ENCODE measurements at places on chromosomes 3 and 15.

DNA sequence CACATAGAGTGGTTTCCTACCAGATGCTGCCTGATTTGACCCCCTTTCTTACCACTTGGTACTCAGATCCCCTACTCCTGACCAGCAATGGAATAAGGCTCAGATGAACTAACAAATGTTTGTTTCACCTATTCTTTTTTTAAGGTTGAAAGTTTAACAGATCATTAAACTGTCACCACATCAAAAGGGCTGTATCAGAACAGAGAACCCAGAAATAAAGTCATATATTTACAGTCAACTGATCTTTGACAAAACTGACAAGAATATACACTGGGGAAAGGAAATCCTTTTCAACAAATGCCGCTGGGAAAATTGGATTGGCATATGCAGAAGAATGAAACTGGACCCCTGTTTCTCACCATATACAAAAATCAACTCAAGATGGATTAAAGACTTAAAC, 56.0 kb downstream of the GPR176 start:
- no peak for DNase-seq

DNA sequence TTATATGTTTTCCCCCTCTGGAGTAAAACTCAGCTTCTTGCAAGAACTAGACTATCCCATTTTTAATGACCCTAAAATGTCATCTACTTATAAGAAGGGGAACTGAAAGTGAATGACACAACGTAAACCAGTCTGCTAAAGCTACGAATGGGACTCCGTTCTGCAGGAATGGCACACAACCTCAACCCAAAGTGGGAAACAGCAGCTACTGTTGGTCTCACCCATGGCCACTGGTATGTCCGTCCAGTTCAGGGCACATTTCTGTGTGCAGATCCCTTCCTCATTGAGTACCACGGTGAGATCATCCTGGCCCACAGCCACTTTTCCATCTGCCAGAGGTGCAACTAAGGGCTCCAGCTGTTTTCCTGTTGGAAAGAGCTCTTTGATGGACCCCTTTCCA, 23.8 kb downstream of the VPS39 start:
- no peak for DNase-seq

DNA sequence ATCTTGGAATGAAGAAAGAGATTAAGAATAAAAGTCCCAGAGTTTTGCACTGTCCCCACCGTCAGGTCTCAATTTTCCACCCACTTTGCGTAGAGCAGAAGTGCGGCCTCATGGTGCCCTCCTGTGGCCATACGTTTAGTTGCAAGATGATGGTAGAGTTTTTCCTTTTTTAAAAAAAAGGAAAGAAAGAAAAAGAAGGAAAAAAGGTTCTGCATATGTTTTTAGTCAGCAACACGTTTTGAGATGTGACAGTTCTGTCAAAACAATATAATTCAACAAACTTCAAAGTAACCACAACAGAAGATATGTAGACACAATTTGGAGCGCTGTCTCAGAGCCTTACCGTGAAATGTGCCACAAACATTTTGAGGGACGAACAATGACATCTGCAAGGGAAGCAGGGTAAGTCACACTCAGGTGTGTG, 24.6 kb downstream of the EBLN2 start:
- peak; percentile 47 for DNase-seq

- DNase-seq: no peak
These were observed 183.9 kb downstream of the PDCD6IP start for GRCh38 chr3:33982269-33982798.

DNA sequence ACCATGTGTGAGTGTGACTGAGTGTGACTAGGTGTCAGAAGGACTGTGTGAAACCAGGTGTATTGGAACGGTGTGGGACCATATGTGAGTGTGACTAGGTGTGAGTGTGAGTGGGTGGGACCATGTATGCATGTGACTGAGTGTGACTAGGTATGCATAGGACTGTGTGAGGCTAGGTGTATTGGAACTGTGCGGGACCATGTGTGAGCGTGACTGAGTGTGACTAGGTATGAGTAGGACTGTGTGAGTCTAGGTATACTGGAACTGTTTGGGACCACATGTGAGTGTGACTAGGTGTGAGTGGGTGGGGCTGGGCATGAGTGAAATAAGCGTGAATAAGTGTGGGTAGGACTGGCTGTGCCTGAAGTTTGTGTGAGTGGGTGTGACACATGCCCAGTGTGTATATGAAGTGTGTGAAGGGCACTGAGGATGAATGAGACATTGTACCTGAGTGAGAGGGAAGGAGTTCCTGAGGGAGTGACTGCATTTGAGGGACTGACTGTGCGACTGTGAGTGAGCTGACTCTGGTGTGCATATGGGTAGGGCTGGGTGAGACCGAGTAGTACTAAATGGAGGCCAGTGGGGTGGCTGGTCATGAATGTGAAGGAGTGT, 247.0 kb upstream of the CCDC54 start:
- DNase-seq: no peak

DNA sequence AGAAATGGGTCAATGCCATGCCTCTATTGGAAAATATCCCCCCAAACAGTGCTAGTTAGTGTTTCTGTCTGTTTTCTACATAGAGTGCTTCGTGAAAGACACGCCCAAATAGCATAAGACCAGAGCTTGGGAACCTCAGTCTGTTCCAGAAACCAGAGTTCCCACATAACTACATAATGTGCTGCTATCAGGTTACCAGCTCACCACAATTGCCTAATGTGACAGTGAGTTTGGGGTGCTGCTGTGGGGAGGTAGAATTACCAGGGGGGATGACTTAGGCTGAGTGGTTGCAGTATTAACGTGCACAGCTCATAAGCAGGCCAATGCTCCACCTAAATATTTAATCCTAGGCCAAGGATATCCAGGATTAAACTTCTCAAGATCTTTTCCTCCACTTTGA, 39.2 kb downstream of the DUT start:
- DNase-seq: no peak

GRCh38 chr15:64731805-64732151, 43.6 kb downstream of the RBPMS2 start:
- no peak for DNase-seq

DNA sequence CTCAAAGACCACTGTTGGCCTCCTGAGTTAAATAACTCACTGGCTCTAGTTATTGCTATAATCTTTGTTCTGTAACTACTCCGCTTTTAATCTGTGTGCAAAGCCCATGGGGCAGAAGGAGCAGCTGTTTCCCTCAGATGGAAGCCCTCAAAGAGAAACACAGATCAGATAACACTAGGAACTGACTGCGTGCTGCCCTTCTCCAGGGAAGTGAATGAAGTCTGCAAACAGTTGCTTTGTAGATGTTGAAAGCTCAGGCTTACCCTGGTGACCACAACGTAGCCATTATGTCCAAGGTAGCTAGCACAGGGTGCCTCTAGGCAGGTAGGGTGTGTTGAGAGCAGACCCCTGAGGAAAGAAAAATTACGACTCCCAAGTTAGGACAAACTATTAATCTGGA, 152.3 kb upstream of the STAC start:
- no peak for DNase-seq

- no peak for DNase-seq
These were observed 17.3 kb downstream of the IGSF10 start for GRCh38 chr3:151443583-151443982.

DNA sequence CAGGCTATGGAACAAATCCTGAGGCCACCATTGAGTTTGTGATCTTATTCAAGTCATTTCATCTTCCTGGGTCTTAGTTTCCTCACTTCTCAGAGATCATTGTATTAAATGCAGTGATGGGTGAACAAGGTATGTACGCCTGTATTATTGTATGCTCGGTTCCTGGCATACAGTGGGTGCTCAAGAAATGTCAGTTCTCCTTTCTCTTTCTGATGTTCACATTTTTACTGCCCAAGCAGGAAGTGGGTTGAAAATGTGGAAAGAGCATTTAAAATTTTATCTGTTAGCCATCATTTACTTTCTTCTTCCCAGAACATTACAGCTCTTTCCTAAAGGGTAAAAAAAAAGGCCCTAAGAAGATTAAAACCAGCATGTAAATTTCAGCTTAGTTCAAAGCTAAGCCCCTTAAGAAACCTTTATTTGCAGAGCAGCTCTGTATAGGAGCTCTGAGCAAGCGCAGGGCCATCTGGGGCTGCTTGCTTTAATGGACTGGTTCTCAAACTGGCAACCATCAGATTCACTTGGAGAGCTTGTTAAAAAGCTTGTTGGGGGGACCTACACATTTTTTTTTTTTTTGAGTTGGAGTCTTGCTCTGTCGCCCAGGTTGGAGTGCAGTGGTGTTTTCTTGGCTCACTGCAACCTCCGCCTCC, 179.4 kb downstream of the CHST2 start:
- DNase-seq: no peak

GRCh38 chr3:126551839-126552687, 6.7 kb downstream of the C3orf22 start:
- no peak for DNase-seq

DNA sequence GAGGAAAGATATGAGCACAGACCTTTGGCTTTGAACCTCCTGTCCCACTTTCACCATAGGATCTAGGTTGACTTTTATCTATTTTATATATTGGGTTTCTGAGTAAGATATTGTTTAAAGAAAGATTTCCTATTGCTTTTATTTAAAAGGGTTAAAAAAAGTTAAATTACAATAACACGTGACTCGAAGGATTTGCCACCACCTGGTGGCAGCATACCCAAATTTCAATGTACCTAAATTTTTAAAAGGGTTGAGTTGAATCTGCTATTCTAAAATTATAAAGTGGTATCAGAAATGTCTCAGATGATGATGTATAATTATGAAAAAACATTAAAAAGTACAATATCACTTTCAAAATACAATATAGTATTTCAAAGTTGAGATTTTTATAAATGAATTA, 368.4 kb downstream of the MECOM start:
- no peak for DNase-seq

GRCh38 chr3:59567661-59568060, 517.8 kb upstream of the CFAP20DC start:
- DNase-seq: no peak

- no peak for DNase-seq
These were observed 143.2 kb upstream of the TLE3 start for GRCh38 chr15:70240820-70241430.

DNA sequence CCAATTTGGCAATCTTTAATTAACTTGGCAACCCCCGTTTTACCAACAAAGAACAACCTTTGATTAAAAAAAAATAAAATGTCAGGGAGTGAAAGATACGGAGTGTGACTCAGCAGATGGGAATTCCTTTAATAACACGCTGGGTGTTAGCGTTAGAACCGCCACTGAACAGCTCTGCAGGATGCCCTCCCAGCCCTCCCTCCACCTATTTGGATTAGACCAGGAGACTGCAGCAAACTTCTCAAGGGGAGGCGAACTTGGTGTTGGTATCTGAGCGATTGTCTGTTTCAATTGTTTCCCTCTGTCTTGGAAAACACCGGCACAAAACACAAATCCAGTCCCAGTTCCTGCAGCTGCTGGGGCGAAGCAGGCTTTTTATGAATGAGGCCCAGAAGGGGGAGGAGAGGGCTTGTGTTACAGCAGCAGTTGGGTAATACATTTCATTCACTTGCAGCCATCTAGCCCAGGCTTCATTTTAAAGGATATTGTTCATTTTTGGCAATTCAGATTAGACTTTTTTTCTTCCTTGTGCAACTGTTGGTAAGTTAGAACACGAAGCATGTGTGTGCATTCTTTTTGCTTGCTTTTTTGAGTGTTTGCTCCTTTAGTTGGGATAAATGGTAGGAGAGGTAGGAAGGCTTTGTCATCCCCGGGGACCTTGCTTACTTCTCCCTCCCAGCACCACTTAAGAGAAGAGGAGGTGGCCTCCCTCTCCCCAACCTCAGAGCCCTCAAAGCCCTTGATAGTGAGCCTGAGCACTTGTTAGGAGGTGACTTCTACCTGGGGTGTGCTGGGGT, 152.3 kb downstream of the IGF1R start:
- no peak for DNase-seq

DNA sequence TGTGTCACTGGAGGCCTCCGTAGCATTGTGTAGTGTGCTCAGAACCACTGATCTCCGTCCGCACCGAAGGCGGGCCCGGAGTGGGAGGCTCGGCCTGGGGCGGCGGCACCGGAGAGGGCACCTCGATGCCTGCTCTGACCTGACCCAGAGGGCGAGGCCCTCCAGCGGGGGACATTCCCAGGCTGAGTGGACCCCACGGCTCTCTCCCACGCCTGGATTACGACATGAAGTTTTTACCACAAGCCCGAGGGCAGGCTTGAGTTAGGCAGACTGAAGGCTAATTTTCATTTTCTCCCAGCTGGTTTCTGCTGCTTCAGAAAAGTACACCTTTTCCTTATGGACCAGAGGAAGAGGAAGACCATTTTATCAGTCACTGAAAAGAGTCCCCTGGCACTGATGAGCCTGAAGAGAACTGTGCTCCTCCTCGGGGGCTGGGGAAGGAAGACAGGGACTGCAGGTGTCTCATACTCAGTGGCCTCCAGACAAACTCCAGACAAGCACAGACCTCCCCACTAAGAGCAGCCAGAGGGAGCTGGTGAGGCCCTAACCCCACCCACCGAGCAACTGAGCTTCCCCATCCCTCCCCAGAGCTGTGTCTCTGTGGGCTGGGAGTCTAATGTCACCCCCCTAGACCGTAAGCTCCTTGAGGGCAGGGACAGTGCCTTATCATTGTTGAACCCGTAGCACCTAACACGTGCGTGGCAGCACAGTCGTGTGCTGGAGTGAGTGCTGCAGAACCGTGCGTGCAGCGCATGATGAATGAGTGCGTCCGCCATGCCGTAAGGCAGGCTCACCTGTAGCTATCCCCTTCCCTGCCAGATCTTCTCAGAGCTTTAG, 74.5 kb upstream of the BLM start:
- DNase-seq: no peak

DNA sequence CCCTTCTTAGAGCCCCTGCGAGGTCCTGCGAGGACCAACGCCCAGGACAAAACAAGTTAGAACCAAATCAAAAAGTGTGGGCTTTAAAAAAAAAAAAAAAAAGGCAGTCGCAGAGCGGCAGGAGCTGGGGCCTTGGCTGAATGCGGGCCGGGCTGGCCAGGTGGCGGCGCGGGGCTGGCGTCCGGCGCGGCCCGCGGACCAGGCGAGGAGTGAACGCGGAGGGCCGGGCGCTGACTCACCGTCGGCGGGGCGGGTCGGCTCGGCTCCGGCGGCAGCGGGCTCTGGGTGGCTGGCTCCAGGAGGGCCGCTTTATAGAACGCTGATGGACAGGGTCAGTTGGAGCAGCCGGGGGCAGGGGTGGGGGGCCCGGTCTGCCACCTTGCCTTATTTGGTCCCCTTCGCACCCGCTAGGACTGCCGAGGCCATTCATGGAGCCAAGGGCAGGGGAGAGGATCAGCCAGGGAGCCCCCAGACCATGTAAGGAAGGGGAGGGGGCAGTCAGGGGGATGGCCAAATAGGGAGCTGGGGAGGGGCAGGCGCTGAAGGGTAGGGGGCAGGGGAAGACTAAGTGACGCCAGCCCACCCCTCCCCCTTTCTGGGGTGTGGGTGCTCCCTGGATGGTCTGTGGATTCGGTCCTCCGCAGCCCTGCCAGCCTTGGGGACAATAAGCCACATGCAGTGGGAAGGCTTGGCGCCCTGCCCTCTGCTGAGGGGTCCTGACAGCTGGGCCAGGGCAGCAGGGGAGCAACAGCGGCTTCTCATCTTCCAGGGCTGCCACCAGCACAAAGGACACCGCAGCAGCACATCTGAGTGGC, at the start of gene ACTC1:
ACTC1 (minus strand) TSS at position 283 of the 815 bp plus-strand sequence. CDS start 741 bp downstream, outside the sequence.
- no peak for DNase-seq

- no peak for DNase-seq
These were observed 11.1 kb downstream of the TLE3 start for GRCh38 chr15:70086636-70087035.

- DNase-seq: no peak
These were observed 23.1 kb downstream of the ISG20 start for GRCh38 chr15:88661761-88662556.
